ENCODE measurements at places on chromosomes 3 and 15. TPM values are rescaled to one million over a fixed set of nuclear protein-coding genes. Genes with fewer than 3 reads are reported as not detected.

Gene CKMT1A
- 142 TPM for total RNA-seq

Gene PARP15
- total RNA-seq = 1.2 TPM

Gene C3orf20
- total RNA-seq = not detected

Gene GOLGA8R
- total RNA-seq = 0.72 TPM

Gene ECE2
- not detected for total RNA-seq

Gene TGM4
- total RNA-seq = not detected

DNA sequence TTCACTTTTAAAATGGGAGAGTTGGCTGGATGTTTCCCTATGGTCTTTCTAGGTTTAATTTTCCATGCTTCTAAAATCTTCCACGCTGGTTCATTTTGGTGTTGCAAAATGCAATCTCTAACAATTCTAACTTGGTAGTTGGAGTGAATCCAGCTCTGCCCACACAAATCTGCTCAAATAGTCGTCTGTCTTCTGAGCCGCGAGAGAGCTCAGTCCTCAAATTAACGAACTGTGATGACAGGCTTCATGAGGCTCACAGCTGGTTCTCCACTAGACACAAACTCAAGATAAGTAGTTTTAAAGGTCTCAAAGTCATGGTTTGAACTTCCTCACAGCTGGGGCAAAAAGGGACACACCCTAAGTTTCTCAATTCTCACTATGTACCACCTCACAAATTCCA, 178.6 kb upstream of the LYSMD4 start:
- H3K36me3 ChIP-seq = no peaks in the 10 kb centered on the region
- H3K27me3 ChIP-seq = no peaks in the 10 kb centered on the region
- no peak for DNase-seq
- H3K27ac ChIP-seq = no peak overlapping the region
- no peak overlapping the region for H3K4me3 ChIP-seq

DNA sequence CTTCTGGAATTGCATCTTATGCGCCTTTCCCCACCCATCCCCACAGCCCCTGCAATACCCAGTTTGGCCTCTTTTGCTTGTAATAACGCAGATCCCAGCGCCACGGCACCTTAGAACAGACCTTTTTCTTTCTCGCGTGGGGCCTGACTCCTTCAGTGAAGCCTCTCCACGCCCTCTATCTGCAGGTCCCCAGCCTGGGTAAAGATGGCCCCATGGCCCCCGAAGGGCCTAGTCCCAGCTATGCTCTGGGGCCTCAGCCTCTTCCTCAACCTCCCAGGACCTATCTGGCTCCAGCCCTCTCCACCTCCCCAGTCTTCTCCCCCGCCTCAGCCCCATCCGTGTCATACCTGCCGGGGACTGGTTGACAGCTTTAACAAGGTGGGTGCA, 594 bp downstream of the CRELD1 start:
- peaks cover 46% of the 10 kb centered on the region for H3K36me3 ChIP-seq
- DNase-seq = no peak
- H3K27me3 ChIP-seq = no peaks in the 10 kb centered on the region
- H3K27ac ChIP-seq = peak overlapping the region; percentile 95
- peaks cover 12% of the 10 kb centered on the region for H3K4me1 ChIP-seq

GRCh38 chr15:60999771-61000170, 229.3 kb downstream of the RORA start:
- peaks cover 6% of the 10 kb centered on the region for H3K4me1 ChIP-seq
- no peak for DNase-seq
- H3K27me3 ChIP-seq = no peaks in the 10 kb centered on the region
- no peak overlapping the region for H3K27ac ChIP-seq

DNA sequence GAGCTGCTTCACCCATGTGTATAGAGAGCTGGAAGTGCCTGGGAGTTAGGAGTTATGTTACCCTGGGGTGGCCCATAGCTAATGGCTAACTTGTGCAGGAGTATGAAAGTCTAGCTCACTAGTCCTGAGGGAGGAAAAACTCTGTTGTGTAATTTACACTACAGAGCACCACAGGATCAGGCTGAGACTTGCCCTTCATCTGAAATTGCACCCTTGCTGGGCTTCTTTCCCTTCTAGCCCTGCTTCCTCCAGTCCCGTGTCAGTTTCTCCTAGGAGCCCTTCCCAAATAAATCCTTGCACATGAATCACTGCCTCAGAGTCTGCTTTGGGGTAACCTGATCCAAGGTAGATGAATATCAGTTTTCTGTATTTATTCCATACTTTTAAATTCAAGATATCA, 40.0 kb downstream of the CTXND1 start:
- DNase-seq = no peak
- H3K36me3 ChIP-seq = no peaks in the 10 kb centered on the region
- H3K27ac ChIP-seq = no peak overlapping the region
- no peaks in the 10 kb centered on the region for H3K4me1 ChIP-seq
- H3K27me3 ChIP-seq = no peaks in the 10 kb centered on the region
- H3K4me3 ChIP-seq = no peak overlapping the region

GRCh38 chr3:30044515-30044914, 561.9 kb upstream of the TGFBR2 start:
- H3K27me3 ChIP-seq = no peaks in the 10 kb centered on the region
- H3K27ac ChIP-seq = no peak overlapping the region
- no peak overlapping the region for H3K4me3 ChIP-seq
- H3K4me1 ChIP-seq = no peaks in the 10 kb centered on the region

DNA sequence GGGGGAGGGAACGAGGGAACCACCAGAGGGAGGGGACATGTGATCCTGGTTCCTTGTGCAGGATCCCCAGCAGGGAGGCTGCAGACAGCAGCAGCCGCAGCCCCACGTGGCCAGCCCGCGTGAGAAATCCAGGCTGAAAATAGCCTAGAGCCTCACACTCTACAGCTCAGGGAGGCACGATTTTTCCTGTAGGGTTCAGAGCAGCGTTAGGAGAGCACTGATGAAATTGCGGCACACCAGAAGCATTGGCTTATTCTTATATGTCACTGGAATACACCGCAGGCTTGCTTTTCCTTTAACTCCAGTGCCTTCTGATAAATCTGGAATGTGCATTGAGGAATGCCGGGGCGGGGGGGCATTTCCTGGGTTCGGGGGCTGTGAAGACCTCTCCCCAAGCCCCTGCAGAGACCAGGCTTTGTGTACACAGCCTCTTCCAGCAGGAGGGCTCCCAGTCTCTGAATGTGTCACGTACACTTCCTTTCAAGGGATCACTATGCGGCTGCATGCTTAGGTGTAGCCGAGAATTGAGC, 193.0 kb downstream of the ATP10A start:
- H3K4me3 ChIP-seq = no peak overlapping the region
- H3K36me3 ChIP-seq = no peaks in the 10 kb centered on the region
- H3K4me1 ChIP-seq = peaks cover 36% of the 10 kb centered on the region
- H3K27me3 ChIP-seq = peaks cover 9% of the 10 kb centered on the region
- no peak for DNase-seq
- peak overlapping the region; percentile 71 for H3K27ac ChIP-seq

DNA sequence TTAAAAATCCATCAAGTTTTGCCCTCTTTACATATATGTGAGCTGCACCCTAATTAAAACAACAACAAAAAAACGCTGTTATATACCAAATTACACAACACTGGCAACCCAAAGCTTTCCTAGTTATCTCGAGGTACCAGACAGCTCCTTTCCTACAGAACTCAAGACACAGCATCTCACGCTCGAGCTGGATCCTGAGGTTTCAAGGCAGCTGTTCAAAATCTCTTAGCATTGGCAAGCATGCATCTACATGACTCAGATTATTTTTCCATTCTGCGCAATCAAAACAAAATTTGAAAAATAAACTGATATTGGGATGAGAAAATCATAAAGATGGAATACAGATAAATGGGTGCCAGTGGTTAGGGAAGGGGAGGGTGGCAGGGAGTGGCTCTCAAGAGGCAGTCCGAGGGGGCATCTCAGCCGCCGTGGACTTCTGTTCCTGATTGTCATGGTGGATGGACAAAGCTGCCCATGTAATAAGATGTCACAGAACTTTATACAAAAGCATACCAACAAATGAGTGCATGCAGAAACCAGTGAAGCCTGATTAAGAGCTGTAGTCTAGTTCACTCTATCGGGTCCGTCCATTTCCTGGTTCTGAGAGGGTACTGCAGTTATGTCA, 91.5 kb downstream of the ADAMTS17 start:
- H3K36me3 ChIP-seq = no peaks in the 10 kb centered on the region
- no peak overlapping the region for H3K4me3 ChIP-seq
- H3K27me3 ChIP-seq = no peaks in the 10 kb centered on the region
- no peak overlapping the region for H3K27ac ChIP-seq
- DNase-seq = peak; percentile 49

GRCh38 chr3:47362701-47363100, 18.1 kb upstream of the PTPN23 start:
- H3K36me3 ChIP-seq = no peaks in the 10 kb centered on the region
- H3K27me3 ChIP-seq = no peaks in the 10 kb centered on the region
- H3K4me1 ChIP-seq = peaks cover 4% of the 10 kb centered on the region
- H3K4me3 ChIP-seq = no peak overlapping the region

DNA sequence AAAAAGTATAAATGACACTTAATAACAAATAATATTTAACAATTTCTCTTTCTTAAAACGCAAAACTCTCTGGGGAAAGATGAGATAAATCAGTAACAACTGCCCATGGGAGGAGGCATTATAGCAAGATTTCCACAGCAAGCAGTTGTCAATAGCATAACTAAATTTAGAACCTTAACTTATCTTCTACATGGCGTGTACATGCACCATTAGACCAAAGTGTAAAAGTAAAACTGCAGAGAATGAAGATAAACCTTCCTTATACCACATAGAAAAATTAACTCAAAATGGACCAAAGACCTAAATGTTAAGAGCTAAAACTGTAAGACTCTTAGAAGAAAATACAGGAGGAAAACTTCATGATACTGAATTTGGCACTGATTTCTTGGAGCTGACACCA, 39.9 kb downstream of the MYO5A start:
- H3K4me1 ChIP-seq = peaks cover 15% of the 10 kb centered on the region
- H3K27ac ChIP-seq = no peak overlapping the region
- no peaks in the 10 kb centered on the region for H3K36me3 ChIP-seq
- no peak overlapping the region for H3K4me3 ChIP-seq
- no peaks in the 10 kb centered on the region for H3K27me3 ChIP-seq

GRCh38 chr3:194270627-194271459, 80.3 kb downstream of the CPN2 start:
- DNase-seq = peak; percentile 63
- no peak overlapping the region for H3K4me3 ChIP-seq
- no peaks in the 10 kb centered on the region for H3K27me3 ChIP-seq

- peaks cover 32% of the 10 kb centered on the region for H3K36me3 ChIP-seq
- no peaks in the 10 kb centered on the region for H3K4me1 ChIP-seq
- no peak for DNase-seq
- H3K27ac ChIP-seq = no peak overlapping the region
- no peaks in the 10 kb centered on the region for H3K27me3 ChIP-seq
- H3K4me3 ChIP-seq = no peak overlapping the region
These were observed 24.7 kb downstream of the XPC start for GRCh38 chr3:14153663-14154062.

DNA sequence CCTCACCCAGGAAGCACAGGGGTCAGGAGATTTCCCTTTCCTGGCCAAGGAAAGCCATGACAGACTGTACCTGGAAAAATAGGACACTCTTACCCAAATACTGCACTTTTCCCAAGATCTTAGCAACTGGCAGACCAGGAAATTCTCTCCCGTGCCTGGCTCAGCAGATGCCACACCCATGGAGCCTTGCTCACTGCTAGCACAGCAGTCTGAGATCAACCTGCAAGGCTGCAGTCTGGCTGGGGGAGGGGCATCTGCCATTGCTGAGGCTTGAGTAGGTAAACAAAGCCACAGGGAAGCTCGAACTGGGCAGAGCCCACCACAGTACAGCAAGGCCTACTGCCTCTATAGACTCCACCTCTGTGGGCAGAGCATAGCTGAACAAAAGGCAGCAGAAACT, 567.3 kb upstream of the LMCD1 start:
- no peak overlapping the region for H3K27ac ChIP-seq
- no peaks in the 10 kb centered on the region for H3K36me3 ChIP-seq
- H3K4me1 ChIP-seq = no peaks in the 10 kb centered on the region
- H3K27me3 ChIP-seq = no peaks in the 10 kb centered on the region

GRCh38 chr3:185760088-185760487, 64.8 kb downstream of the IGF2BP2 start:
- H3K4me3 ChIP-seq = no peak overlapping the region
- H3K4me1 ChIP-seq = peaks cover 53% of the 10 kb centered on the region
- no peak for DNase-seq
- H3K27me3 ChIP-seq = peaks cover 9% of the 10 kb centered on the region
- no peaks in the 10 kb centered on the region for H3K36me3 ChIP-seq
